Melanocyte of skin (primary cell): ENCODE measurements at places on chromosomes 3 and 15. TPM values are rescaled to one million over a fixed set of nuclear protein-coding genes. Genes with fewer than 3 reads are reported as not detected.

Gene RAB6B
- 2.3 and 2.7 TPM in 2 replicates for total RNA-seq

Gene PLSCR2
- 1.0 TPM in 1 of 2 replicates, not detected in the other for total RNA-seq

Gene SLC12A6
- 6.0 TPM in 2 replicates for total RNA-seq

Gene TOMM70
- 57.6 and 72.2 TPM in 2 replicates for total RNA-seq

Gene LYZL4
- not detected in 2 replicates for total RNA-seq

Gene HES1
- total RNA-seq = 27.0 and 28.2 TPM in 2 replicates

Gene SCN5A
- 0.31 TPM in 1 of 2 replicates, not detected in the other for total RNA-seq

Gene DNAH12
- under 0.01 TPM in 2 replicates for total RNA-seq

Gene ZNF660
- 1.00 and 1.2 TPM in 2 replicates for total RNA-seq

Gene CSPG5
- total RNA-seq = 0.34 and 0.36 TPM in 2 replicates

Gene IREB2
- 31.3 and 39.3 TPM in 2 replicates for total RNA-seq

Gene DUOXA2
- total RNA-seq = not detected in 2 replicates

Gene GHSR
- total RNA-seq = not detected in 2 replicates

Gene HGD
- under 0.01 and 0.15 TPM in 2 replicates for total RNA-seq

Gene SLC22A13
- total RNA-seq = under 0.01 and 1.1 TPM in 2 replicates

Gene RBP2
- not detected in 2 replicates for total RNA-seq

Gene FGF7
- total RNA-seq = under 0.01 and 1.1 TPM in 2 replicates

Gene LMOD3
- not detected in 2 replicates for total RNA-seq

Gene ZCWPW2
- 0.33 and 0.93 TPM in 2 replicates for total RNA-seq

Gene GPR176
- total RNA-seq = 7.2 and 12.7 TPM in 2 replicates

Gene CSTA
- 0.34 TPM in 1 of 2 replicates, not detected in the other for total RNA-seq

Gene PRSS50
- total RNA-seq = not detected in 2 replicates
